ENCODE measurements at places on chromosomes 3 and 15.

DNA sequence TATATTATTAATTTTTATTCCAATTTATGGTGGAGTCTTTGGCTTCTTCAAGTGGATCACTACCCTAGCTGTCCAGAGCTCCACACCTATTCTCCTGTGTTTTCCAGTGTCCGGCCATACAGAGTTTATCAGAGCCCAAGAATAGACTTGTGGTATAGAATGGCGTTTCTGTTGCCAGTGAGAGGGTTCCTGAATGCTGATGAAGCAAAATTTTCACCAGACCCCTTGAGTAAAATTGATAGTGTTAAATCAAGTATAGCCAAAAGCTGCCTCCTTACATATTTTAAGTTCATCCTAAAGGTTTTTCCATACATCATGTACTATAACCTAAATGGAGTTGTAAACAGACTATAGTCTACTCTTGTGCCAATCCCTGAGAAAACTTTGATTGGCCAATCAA is 171.5 kb upstream of the CHL1 start:
- DNase-seq, result no peak

- peak; percentile 79 for DNase-seq
Observed at GRCh38 chr15:89383365-89384175, 48.9 kb upstream of the POLG start.

DNA sequence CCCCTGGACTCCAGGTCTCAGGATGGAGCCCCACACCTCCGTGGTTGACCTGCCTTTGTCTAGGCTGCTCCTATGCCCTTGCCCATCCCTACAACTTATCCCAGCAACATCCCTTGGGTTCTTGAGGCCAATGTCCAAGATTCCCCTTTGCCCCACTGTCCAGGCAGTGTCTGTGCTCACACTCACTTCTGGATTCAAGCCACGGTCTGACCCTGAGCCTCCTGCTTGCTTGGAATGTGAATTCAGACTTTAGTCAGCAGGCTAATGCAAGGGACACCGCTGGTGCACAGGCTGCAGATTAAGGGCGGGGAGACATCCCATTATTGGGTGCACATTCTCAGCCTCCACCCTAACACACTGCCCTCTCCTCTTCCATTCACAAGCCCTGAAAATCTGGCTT is 154.1 kb downstream of the WNT5A start:
- no peak for DNase-seq

GRCh38 chr3:8596321-8597218 is 48.0 kb downstream of the SSUH2 start:
- DNase-seq, result no peak

DNA sequence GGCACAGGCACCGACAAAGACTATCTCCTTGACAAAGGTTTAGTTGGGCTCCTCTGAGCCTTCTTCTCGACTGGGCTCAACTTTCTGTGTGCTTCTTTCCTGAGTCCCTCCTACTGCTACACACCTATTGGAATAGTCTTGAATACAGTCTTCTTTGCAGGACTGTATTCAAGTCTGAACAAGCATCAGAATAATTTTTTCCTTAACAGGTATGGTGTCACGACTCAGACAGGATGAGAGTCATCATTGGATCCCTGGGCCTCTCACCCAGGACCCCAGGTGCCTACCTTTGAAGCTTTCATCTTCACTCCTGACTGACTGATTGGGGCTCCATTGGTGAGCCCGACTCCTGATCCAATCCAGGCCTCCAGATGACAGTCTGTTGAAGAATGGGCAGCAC is 66.3 kb downstream of the CRYGS start:
- no peak for DNase-seq

- no peak for DNase-seq
Observed at GRCh38 chr15:41501931-41502794, 8.5 kb downstream of the ITPKA start.

GRCh38 chr15:48876057-48876456 is 1.9 kb upstream of the EID1 start:
- no peak for DNase-seq

DNA sequence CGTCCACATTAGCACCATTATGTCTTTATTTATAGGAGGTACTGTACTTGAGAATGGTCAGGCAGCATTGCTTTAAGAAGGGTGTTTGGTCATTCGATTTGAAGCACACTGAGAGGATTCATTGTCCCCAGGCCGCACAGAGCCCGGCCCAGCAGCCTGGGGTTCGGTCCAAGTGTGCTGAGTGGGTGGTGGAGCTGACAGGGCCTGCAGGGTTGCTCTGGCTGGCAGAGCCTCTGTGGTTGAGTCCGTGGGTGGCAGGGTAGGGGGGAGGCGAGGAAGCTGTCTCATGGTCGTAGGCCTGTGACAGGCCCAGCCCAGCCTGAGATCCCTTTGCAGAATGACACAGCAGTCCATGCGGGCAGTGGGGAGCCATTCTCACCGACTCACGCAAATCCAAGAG is 227.7 kb upstream of the TOPAZ1 start:
- no peak for DNase-seq

DNA sequence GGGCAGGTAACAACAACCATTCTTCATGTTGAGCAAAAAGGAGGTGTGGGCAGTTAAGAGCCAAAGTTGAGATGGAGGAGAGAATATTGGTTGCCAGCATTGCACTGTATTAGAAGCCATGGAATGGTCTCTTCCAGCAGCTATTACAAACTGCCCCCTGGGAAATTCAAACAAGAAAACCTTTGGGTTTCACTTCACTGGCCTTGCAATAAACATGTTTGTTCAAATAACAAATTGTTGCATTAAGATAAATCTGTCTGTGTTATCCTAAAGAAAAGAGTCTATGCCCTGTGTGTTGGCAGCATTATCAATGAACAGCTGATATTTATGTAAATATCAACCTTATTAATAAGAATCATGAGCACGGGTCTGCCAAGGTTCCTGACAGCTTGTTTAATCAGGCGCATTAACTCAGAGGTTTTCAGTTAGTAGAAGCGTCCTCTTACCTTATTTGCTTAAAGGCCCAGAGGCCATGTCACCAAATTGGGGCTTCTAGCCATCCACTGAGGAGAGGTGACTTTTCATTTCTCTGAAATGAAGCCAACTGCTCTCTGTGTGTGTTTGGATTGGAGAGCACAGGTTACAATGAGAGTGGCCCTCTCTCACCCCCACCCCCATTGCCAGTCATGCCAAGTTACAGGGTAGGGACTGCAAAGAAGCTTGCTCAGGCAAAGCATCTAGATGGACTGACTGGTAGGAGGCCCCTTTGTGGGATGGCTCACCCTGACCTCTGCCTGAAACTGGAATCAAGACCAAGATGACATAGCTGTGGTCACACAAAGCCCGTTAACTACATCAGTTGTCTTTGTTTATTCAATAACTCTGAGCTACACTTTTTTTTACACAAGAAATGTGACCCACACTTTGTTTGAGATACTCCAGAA is 10.5 kb downstream of the FILIP1L start:
- DNase-seq, result peak; percentile 47

GRCh38 chr3:40677749-40678148 is 153.0 kb downstream of the ZNF621 start:
- DNase-seq, result no peak

DNA sequence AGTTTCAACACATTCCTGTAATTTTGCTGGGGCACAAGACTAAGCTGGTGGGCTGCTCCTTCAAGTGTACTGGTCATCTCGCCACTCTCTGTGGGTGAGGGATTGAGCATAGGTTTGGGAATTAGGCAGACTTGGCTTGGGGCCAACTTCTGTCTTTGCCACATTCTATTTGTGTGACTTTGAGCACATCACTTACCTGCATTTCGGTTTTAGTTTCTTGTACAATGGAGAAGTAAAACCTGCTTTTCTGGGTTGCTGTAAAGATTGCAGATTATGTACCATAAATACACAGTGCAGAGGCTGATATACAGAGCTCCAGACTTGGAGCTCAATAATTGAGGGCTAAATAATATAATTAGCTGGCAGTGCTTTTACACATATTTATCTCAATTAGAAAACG is 162.1 kb downstream of the C3orf38 start:
- no peak for DNase-seq

GRCh38 chr3:124811436-124811835 is 75.7 kb downstream of the ITGB5 start:
- DNase-seq, result no peak

DNA sequence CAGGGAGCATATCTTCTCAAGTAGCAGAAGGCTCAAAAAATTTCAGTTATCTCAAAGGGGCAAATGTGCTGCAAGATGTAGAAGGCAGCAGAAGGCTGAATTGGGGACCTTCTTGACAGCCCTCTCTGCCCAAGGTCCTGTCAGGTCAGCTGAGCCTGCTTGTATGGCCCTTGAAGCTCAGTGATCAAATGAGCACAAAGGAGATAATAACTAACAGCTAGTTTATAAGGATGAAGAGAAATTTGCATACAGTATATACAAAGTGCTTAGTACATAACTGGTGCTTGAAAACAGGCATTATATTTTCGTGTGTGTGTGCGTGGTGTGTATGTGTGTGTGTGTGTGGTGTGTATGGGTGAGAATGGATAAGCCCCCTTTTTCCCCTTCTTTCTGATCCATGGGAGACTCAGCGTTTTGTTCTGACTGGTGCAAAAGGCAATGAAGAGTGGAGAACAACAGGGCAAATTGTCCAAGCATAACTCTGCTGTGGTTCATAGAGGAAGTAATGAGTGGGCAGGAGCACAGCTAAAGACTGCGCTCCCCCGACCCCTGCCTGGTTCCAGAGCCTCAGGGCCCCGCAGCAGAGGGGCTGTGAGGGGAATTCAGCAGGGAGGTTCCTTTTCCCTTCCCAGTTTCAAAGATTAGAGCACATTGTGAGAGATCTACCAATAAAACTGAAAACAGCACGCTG is 356.8 kb upstream of the NR2F2 start:
- no peak for DNase-seq

DNA sequence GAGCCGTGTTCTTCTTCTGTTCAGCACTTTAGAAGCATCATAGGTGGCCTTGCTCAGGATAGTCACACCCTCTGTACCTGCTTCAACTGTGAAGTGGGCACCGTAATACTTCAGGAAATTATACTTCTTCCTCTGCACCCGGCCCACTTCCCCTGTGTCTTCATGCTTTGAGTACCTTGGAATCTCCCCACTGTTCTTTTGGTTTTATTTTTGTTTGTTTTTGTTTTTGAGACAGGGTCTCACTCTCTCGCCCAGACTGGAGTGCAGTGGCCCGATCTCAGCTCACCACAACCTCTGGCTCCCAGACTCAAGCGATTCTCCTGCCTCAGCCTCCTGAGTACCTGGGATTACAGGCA is 1.7 kb downstream of the P2RY14 start:
- no peak for DNase-seq

All from urothelium cell line (cell line).